Inflammatory macrophage treated with lipopolysaccharide for 1 hour (primary cell): ENCODE measurements at places on chromosomes 7 and 10.

GRCh38 chr10:95850791-95851190, 57.0 kb upstream of the CC2D2B start:
- peak; percentile 31 for DNase-seq

GRCh38 chr7:711922-712380, 14.5 kb upstream of the DNAAF5 start:
- no peak for DNase-seq

- no peak for DNase-seq
These were observed 9.4 kb upstream of the PPP2R2D start for GRCh38 chr10:131891196-131891928.

DNA sequence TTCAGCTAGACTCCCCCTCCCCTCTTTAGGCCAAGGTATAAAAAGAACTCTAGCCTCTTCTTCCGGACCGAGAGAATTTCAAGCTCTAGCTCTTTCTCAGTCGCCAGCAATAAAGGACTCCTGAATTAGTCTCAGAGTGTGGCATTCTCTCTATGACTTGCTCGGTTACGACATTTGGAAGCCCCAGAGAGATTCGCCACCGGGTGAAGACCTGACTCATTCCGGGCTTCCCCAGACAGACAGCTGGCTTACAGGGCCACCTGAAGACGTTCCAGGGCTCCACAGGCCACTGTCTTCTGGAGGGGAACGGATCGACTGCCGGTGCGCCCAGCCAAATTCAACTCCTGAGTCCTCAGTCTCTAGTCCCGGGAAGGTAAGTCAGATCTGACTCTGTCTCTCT, at the start of gene AKR1B15:
TSS of gene AKR1B15 (plus strand) at position 234 of the 400 bp plus-strand sequence. CDS start 15,510 bp downstream, outside the sequence.
- no peak for DNase-seq

DNA sequence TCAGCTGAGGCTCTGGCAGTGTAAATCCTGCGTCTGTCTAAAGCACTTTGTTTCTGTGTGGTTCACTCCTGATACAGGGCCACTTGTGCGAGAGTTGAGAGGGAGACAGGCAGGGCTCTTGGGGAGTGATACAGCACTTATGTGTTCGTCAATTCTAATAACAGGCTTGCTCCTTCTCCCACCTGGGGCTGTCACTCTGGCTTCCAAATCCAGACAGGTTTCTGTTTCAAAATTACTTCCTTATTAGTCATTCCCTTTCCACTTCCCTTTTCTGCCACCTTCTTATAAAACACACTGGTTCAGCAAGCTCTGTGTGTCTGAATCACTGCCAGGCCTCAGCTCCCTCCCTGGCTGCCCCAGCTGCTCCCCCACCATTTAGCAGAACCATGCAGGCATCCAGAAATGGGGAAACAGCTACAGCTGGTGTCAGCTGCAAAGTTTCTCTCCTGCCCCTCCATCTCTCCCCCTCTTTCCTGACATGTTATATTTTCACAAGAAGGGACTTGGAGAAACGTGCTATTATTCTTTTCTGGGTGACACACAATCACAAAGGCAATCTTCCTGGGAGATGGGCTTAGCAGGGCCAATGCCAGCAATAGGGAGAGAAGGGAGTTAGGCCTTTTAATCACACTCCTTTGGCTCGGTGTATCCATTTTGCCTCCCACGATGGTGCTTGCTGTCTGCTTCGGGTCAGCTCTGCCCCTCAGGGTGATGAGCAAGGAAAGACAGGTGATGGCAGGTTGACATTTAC, 58.4 kb upstream of the ZNRF2 start:
- DNase-seq: peak; percentile 98

GRCh38 chr7:39531818-39532217, 34.4 kb upstream of the YAE1 start:
- no peak for DNase-seq
